ENCODE measurements at places on chromosomes 4 and X. TPM values are rescaled to one million over a fixed set of nuclear protein-coding genes. Genes with fewer than 3 reads are reported as not detected.

ADGRG2 gene
- total RNA-seq, result 5.9 TPM

KIF4A gene
- total RNA-seq, result 47.5 TPM

DGKK gene
- 4.8 TPM for total RNA-seq

SATL1 gene
- total RNA-seq, result 0.38 TPM

IL1RAPL1 gene
- total RNA-seq, result 1.1 TPM

MAGEB2 gene
- not detected for total RNA-seq

GSX2 gene
- not detected for total RNA-seq

IL21 gene
- not detected for total RNA-seq

ASMT gene
- total RNA-seq, result not detected

GAGE13 gene
- not detected for total RNA-seq

SMR3B gene
- total RNA-seq, result not detected

GABRQ gene
- 1.7 TPM for total RNA-seq

UVSSA gene
- 62.6 TPM for total RNA-seq

AFP gene
- not detected for total RNA-seq

PGAM4 gene
- not detected for total RNA-seq

KIT gene
- total RNA-seq, result 167 TPM

All from endodermal cell (in vitro differentiated cells).